ENCODE measurements at places on chromosomes 16 and 17. TPM values are rescaled to one million over a fixed set of nuclear protein-coding genes. Genes with fewer than 3 reads are reported as not detected.

DNA sequence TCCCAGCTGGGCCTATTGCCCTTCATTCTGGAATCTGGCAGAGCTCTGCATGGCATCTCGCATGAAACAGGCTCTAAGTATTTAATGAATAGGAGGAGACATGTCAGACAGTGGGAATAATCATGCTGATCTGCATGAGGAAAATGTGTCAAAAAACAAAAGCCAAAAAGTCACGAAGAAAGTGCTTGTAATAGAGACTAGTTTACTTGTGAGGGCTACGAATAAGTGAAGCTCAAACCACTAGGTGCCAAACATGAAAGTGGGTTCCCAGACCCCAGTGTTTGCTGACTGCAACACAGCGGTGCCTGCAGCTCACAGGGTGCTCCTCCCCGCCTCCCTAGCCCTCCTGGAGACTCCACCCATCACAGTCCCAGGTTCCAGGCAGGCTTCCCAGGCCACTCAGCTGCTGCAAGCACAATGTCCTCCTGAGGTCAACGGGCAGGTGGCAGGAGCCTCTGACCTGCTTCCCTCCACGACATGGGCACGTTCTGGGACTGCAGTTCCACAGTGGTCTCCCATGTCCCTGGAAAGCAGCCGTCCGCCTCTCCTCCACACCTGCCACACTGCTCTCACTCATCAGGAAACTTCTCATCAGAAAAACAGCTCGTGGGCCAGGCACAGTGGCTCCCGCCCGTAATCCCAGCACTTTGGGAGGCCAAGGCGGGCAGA is 96.5 kb downstream of the ANKRD11 start:
- no peak for DNase-seq

GRCh38 chr16:85819245-85819644 is 19.8 kb downstream of the COX4I1 start:
- DNase-seq, result peak; percentile 78

GRCh38 chr17:6020376-6021010 is 49.7 kb upstream of the WSCD1 start:
- DNase-seq, result no peak

The CBX2 gene
- 5.2 TPM for total RNA-seq

The FAM20A gene
- total RNA-seq, result not detected
